ENCODE measurements at places on chromosomes 5 and 9.

DNA sequence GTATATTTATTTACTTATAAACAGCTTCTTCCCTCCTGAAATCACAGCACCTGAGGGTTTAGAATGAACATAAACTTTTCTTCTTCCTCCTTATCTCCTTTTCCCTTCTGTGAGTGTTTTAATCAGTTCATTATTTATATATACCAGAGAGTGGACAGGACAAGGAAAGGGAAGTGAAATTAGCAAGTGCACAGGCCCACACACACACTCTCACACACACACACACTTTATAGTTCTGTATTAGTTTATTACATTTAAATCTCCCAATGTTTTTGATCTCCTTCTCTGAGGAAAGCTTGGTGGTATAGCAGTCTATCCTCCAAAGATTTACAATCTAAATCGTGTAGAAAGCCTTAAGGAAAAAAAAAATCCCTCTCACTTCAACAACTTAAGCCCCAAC is 353.5 kb downstream of the NDUFS4 start:
- no peak for DNase-seq

DNA sequence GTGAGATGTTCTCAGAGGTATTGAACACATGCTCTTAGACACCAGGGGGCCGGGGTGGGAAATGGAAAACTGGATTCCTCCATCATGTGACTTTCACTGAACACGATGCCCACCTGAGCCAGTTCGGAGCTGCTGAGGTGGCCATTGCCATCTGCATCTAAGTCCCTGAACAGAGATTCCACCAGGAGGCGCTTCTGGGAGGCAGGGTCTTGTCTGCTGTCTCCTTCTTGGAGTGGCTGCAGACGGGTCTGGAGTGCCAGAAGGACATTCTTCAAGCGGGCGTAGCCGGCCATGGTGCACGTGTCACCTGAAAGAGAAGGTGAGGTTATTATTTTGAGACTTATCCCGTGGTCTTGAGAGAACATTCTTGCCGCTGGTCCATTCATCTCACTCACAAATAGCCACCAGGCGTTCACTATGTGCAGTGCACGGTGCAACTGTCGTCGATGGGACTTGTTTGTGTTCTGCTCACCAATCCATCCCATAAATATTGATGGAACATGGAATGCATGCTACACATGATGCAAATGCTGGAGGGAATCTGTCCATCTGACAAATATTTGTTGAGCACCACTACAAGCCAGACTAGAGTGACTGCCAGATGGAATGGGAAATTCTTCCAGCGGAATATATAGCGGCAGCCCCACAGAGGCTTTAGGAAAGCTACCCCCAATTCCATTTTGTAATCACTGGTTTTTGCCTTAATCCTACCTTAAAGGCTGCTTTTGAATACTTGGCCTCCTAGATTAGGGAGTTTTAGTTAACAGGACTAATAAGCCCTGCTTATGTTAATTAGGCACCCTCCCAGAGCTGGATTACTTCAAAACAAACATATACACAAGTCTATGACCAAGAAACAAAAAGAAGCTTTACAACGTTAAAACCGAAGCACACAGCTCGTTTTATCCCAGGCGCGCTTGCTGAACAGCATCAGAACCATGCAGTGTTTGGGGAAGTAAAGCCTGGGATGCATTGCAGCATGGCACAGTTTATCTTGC is 264.8 kb downstream of the HSPA4 start:
- no peak for DNase-seq

- DNase-seq: no peak
Observed at GRCh38 chr5:149404746-149405549, 25.9 kb upstream of the IL17B start.

DNA sequence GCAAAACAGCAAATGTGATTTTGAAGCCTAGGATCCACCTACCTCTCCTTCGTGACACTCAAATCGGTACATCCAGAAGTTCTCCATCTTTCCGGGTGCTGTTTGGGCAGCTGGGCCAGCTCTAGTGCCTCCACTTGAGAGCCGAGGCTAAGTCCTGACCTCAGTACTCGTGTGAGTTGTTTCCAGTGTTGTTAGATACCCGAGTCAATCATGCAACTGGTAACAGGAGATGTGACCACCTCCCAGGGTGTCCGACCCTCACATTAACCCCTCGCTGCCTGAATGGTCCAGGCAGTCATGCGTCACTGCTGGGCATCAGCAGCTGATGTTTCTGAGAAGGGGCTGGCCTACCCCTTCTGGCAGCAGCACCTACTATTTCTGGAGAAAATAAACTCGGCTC is 170.3 kb downstream of the ENTREP1 start:
- DNase-seq: no peak

DNA sequence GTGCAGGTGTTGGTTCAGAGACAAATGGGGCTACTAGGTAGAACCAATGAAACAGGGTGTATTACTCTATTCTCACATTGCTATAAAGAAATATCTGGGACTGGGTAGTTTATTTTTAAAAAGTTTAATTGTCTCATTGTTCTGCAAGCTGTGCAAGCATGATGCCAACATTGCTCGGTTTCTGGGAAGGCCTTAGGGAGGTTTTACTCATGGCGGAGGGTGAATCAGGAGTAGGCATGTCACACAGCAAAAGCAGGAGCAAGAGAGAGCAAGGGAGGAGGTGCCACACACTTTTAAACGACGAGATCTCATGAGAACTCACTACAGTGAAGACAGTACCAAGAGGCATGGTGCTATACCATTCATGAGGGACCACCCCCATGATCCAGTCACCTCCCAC is 134.6 kb downstream of the PIK3R1 start:
- DNase-seq: no peak

- no peak for DNase-seq
Observed at GRCh38 chr5:113808956-113809355, 295.5 kb downstream of the YTHDC2 start.

DNA sequence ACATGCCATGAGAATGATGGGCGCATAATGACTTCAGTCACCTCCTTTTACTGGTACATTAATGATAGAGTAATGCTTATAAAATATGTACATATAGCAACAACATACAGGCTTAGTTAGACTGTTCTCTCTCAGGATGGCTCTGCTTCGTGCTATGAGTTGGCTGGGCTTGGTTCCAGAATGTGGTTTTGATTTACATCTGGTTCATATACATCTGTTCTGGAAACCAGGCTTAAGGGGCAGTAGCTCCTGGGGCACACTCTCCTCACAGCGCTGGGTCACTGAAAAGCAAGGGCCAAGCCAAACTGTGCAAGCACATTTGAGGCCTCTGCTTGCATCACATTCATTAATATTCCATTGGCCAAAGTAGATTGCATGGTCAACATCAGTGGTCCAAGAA is 44.9 kb downstream of the PCSK1 start:
- no peak for DNase-seq

DNA sequence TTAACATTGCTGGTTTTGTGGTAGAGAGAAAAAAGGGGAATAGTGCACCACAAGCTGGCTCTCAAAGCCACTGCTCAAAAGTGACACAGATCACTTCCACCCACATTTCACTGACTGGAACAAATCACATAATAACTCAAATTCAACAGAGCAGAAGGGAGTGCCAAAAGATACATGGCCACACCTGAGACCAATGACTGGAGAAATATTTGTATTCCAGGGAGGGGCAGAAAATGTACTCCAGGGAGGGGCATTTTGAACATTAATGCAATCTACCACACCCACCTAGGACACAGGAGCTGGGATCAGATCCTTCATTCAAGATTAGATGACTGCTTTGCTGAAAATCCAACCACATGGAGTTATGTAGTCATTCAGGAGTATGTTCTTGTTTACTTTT is 44.8 kb upstream of the ALDOB start:
- no peak for DNase-seq

DNA sequence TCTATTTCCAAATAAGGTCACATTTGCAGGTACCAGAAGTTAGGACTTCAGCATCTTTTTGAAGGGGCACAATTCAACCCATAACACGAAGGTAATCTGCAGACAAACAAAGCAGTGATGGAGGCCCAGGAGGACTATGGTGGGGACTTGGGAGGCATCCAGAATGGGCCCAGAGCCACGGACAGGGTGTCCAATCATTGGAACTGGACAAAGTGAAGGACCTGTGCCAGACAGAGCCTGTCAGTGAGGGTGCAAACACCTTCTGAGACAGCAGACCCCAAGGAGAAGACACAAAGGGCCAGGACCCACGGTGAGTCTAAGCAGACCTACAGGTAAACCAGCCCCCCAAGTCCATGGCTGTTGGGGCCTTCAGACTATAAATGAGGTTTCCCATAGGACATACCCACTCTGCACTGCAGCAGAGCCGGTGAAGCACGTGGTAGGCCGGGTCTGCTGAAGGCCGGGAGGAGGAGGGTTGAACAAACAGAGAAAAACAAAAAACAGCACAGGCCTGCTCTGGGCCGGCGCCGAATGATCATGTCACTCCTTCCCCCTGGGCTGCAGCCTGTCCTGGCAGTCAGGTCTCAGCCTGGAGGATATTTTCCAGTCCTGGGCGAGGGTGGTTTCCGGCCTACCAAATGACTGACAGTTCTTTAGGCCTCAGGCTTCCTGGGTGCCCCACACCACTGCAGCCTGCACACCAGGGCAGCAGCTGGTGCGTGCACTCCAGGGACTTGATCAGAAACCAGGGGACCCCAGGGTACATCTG is 84.4 kb downstream of the COL23A1 start:
- DNase-seq: no peak

- no peak for DNase-seq
Observed at GRCh38 chr5:67085616-67086015, 111.0 kb downstream of the CD180 start.

DNA sequence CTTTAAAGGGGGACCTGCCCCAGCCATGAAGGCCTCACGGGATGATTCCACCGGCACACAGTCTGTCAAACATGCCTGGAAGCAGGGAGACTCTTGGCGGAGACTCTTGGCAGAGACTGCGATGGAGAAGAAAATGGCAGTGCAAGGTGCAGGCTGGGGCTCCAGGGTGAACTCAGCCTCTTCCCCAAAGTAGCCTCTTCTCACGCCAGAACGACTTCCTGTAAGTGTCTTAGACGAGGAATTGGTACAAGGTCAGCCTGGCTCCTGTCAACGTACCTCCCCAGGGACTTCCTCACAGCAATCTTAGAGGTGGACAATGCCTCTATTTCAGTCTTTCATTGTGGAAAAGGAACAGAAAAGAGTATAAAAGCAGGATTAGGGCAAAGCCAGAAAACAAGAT is 109.3 kb downstream of the UGCG start:
- DNase-seq: no peak

DNA sequence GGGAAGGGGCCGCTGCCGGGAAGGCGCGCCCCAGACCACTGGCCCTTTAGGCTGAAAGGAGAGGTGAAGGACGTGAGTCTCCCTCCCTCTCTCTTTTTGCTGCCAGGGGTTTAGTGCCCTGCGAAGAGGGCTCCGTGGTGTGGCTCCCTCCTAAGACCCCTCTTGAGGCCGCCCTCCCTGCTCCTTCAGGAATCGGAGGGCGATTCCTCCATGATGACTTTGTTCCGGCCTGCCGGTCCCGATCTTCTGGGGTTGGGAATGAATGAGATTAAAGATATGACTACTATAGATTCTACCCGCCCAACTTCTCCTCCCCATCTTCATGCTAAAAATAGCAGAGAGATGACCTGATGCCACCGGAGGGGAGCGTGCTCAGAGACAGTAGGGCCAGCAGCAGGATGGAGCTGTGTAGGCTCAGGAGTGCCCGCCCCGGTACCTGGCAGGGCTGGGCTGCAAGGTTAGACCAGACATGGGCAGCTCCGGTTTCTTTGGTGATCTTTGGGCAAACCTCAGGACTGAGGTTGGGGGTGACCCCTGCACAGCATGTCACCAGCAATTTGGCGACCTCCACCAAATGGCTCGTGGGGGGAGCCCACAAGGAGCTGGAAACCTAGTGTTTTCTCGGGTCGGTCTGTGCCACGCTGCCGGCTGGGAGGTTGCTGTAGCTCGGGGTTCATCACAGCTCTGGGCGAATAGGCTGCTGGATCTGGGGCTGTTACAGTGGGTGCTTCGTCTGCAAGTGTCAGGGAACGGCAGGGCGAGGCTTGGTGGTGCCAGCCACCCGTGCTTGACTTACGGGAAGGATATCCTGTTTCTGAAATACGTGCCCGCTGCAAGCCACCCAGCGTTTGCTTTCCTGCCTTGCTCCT is 1.7 kb downstream of the OLFM1 start:
- no peak for DNase-seq

GRCh38 chr9:27632254-27632653 is 59.0 kb upstream of the C9orf72 start:
- no peak for DNase-seq

GRCh38 chr5:109186759-109187158 is 223.0 kb downstream of the PJA2 start:
- no peak for DNase-seq

- no peak for DNase-seq
Observed at GRCh38 chr5:37519807-37520206, 140.7 kb downstream of the WDR70 start.

GRCh38 chr5:32353420-32353819 is 40.7 kb upstream of the MTMR12 start:
- no peak for DNase-seq

DNA sequence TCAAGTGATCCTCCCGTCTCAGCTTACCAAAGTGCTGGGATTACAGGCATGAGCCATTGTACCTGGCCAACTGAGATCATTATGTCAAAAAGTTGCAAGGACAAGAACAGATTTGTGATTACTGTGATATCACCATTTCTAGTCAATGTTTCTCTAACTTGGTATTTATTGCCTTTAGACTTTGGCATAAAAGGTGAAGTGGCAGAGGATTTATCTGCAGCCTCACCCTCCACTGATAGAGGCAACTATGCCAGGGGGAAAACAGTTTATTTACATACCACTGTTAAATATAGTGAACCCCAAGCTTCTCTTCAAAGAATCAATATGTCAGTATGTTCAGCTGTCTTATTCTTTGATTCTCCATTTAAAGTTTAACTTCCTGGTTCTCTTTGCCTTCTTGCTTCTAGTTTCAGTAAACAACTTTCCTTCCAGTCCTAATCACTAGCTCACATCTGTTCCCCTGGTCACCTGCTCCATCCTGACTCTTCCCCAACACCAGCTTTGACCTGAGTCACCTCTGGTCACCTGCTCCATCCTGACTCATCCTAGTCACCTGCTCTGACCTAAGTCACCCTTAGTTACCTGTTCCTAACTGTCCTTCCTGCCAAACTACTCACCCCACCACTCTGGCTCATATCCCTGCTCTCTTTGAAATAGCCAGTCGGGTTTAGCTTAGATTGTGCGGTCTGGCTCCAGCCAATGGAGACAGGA is 29.9 kb downstream of the SEMA6A start:
- DNase-seq: no peak

DNA sequence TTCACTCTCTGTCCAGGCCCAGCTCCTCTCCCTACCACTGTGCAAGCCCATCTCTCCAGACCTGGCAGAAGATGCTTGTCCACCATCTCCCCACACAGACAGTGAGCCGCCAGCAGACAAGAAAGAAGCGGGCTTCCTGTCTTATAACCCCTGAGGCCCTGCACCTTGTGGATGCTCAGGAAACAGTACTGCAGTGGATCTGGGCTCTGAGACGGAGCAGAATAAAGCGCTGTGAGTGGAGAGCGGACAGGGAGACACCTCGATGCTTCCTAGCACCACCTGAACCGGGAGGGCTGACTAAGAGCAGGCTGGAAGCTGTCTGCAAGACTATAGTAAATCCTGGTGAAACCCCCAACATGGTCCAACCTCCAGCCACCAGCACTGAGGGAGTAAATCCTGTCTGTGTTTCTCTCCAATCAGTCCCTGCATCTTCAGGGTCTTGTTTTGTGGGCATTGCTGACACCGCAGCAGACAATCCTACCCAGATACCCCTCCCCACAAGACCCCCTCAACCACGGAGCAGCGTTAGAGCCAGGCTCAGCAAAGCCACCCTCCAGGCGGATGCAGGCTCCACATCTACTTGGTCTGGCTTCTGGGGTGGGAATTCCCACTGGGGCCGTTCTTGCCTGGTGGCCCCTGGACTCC is 18.7 kb downstream of the ORM2 start:
- no peak for DNase-seq

GRCh38 chr5:150161242-150162141 is 5.1 kb upstream of the CDX1 start:
- peak; percentile 65 for DNase-seq
